T-helper 9 cell (primary cell): ENCODE measurements at places on chromosomes 11 and 22.

DNA sequence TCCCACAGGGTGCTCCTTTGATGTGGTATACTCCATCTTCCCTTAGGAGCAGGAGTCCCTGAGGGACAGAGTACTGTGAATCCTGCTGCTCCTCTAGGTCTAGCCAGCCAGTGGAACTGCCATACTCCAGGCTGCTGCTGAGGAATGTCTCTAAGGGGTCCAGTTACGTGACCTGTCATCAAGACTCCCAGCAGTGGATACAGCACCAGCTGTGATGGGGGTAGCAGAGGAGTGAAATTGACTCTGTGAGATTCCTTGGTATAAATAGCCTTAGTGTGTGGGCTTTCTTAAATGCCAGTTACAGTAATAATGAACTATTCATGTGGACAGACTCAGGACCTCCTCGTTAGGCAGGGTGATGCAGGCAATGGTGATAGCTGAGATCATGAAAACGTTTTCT, 140.4 kb upstream of the LUZP2 start:
- no peak for DNase-seq

- no peak for DNase-seq
Measured at GRCh38 chr11:96197801-96198701, 144.9 kb downstream of the MAML2 start.

- no peak for DNase-seq
Measured at GRCh38 chr22:28904211-28904896, 21.0 kb downstream of the ZNRF3 start.

- DNase-seq: no peak
Measured at GRCh38 chr11:72439455-72439854, 5.1 kb upstream of the CLPB start.
